ENCODE measurements at places on chromosomes 11 and 22. TPM values are rescaled to one million over a fixed set of nuclear protein-coding genes. Genes with fewer than 3 reads are reported as not detected.

Gene CPT1A
- total RNA-seq = 62.0 TPM

Gene SYNGR1
- total RNA-seq = 5.1 TPM

Gene MGAT3
- 2.5 TPM for total RNA-seq

Gene RIMBP3C
- not detected for total RNA-seq

Gene BIK
- total RNA-seq = not detected

Gene XKR3
- total RNA-seq = not detected

Gene CDC45
- 1.0 TPM for total RNA-seq

DNA sequence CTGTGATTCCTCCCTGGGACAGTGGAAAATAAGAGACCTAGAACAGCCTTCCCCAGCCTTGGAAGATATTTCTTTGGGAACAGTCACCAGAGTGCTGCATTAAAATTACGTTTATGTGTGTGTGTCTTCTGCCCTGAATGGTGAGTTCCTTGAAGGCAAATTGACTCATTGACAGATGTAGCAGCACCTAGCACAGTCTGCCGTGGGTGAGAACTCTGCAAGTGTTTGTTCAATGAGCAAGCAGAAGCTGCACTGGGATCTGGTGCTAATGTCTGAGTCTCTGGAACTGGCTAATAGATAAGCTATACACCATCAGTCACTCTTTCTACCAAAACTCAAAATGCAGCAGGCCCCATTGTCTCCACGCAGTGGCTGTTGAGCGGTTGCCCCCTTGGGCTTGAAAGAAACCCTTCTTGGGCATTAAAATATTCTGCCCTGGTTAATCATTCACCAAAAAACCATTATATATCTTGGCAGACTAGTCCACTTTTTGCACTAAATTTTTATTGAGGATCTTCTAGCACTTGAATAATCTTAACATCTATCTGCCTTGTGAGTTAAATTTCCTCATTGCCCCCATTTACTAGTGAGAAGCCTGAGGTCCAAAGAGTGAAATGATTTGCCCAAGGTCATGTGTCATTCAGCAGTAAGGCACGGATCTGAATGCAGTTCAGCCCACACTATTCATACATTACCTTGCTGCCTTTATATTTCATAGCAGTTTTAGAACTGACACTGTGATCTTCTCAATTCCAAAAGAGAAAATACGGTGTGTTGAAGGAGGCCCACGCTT is 87.8 kb upstream of the GALNT18 start:
- H3K4me1 ChIP-seq = no peaks in the 10 kb centered on the region
- no peak for DNase-seq
- H3K27ac ChIP-seq = no peak overlapping the region
- H3K27me3 ChIP-seq = no peaks in the 10 kb centered on the region
- no peaks in the 10 kb centered on the region for H3K36me3 ChIP-seq

DNA sequence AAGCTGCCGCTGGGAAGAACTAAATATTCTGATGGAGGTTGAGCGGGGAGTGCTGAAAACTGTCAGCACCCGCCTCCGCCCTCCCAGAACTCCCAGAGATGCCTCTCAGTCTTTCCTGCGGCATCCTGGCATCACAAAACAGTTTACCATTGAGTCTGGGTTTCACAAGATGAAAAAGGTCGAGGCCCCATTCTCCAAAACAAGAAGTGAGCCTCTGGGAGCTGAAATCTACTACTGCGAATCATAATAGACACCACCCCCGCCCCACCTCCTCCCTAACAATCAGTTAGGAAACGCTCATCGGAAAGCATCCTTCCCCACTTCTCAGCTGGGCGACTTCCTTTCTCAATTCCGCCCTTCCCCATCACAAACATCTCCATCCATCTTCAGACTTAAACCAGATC is 1.0 kb downstream of the SUN2 start:
- peak; percentile 69 for DNase-seq
- peak overlapping the region; percentile 96 for H3K27ac ChIP-seq
- peaks cover 16% of the 10 kb centered on the region for H3K36me3 ChIP-seq
- H3K4me3 ChIP-seq = peak overlapping the region; percentile 59
- H3K27me3 ChIP-seq = no peaks in the 10 kb centered on the region

DNA sequence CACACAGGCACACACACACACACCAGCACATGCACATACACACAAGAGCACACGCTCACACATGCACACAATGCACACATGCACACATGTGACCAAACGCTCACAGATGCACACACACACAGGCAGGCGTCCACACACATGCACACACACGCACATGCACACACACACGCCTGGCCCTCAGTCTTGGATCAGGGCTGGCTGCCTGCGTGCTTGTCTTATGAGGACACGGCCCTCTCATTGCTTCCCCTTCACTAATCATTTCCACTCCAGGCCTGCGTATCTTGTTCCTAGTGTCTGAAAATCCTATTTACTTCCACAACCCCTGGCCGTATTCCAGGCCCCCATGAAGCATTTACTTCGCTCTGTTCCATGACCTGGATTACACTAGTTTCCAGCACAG is 740.5 kb downstream of the BRD1 start:
- no peaks in the 10 kb centered on the region for H3K27me3 ChIP-seq
- no peak overlapping the region for H3K27ac ChIP-seq
- H3K4me3 ChIP-seq = no peak overlapping the region

- DNase-seq = no peak
- no peak overlapping the region for H3K4me3 ChIP-seq
- H3K27me3 ChIP-seq = no peaks in the 10 kb centered on the region
- no peak overlapping the region for H3K27ac ChIP-seq
These were observed 26.0 kb downstream of the CFAP300 start for GRCh38 chr11:102073253-102073652.

DNA sequence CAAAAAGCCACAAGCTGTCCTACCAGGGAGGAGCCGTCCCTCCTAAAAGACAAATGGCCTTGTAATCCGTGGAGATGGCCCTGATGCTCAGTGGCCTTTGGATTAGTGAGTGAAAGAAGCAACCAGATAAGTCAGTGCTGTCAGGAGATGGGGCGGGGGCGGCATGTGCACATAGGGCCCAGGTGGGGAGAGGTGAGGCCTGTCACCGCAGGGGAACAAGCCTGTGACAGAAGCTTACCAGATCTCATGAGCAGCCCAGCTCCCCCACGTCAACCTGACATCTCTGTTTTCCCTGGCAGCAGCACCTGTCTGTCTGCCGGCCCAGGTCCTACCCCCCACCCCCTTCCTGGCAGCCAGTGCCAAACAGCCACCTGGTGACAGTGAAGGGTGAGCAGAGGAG is 162.6 kb downstream of the BUD13 start:
- H3K27me3 ChIP-seq = no peaks in the 10 kb centered on the region
- no peak for DNase-seq
- no peaks in the 10 kb centered on the region for H3K4me1 ChIP-seq
- H3K4me3 ChIP-seq = no peak overlapping the region
- H3K27ac ChIP-seq = no peak overlapping the region

GRCh38 chr11:27616711-27617110 is 83.5 kb downstream of the BDNF start:
- H3K4me3 ChIP-seq = no peak overlapping the region
- no peak overlapping the region for H3K27ac ChIP-seq
- no peaks in the 10 kb centered on the region for H3K27me3 ChIP-seq
- no peaks in the 10 kb centered on the region for H3K36me3 ChIP-seq

DNA sequence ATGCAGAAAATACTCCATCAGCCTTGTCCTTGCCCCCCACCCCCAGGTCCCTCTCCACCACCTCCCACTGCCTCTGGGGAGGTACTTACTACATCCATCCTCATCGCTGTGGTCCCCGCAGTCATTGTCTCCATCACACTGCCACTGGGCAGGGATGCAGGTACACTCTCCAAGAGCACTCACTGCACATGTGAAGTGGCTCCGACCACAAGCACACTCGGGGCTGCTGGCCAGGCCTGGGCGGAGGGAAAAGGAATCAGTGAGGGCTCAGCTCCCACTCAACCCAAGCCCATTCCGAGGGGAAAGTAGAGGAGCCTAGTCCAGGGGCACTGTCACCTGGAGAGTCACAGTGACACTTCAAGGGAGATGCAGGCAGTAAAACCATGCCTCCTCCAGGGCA is 15.7 kb downstream of the LRP4 start:
- H3K36me3 ChIP-seq = no peaks in the 10 kb centered on the region
- no peak overlapping the region for H3K4me3 ChIP-seq
- no peaks in the 10 kb centered on the region for H3K27me3 ChIP-seq
- H3K27ac ChIP-seq = no peak overlapping the region
- no peak for DNase-seq
- H3K4me1 ChIP-seq = no peaks in the 10 kb centered on the region

DNA sequence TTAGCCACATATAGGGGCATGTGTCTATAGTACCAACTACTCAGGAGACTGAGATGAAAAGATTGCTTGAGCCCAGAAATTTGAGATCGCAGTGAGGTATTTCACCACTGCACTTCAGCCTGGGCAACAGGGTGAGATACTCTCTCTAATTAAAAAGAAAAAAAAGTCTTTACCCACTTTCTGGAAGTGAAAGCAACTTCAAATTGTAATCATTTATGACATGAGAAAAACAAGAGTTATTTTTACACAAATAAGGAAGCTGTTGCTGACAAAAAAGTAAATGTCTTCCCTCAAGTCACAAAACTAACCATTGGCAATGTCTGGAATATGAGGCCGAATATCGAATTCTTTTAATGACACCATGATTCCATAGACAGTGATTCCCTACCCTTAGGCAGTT is 71.4 kb downstream of the GLYATL1 start:
- H3K36me3 ChIP-seq = no peaks in the 10 kb centered on the region
- no peaks in the 10 kb centered on the region for H3K27me3 ChIP-seq
- no peak overlapping the region for H3K27ac ChIP-seq
- no peak overlapping the region for H3K4me3 ChIP-seq
- H3K4me1 ChIP-seq = no peaks in the 10 kb centered on the region

DNA sequence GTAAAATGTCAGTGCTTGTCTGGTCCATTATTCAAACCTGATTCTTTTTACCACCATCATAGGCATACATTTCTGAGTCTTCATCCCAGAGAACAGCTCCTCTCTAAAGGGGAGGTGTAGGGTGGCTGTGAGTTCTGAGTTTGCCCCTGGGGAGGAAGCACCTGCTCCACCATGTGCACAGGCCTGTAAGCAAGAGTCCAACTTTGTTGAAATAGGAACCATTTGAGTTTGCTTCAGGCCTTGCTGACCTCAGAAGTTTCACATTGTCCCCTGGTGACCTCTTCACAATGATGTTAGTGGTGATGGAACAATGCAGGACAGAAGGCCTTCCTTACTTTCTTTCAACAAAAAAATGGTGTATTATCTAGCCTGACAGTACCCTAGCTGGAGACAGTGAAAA is 54.6 kb upstream of the TOP3B start:
- no peaks in the 10 kb centered on the region for H3K4me1 ChIP-seq
- H3K36me3 ChIP-seq = no peaks in the 10 kb centered on the region
- no peak overlapping the region for H3K4me3 ChIP-seq
- DNase-seq = no peak

DNA sequence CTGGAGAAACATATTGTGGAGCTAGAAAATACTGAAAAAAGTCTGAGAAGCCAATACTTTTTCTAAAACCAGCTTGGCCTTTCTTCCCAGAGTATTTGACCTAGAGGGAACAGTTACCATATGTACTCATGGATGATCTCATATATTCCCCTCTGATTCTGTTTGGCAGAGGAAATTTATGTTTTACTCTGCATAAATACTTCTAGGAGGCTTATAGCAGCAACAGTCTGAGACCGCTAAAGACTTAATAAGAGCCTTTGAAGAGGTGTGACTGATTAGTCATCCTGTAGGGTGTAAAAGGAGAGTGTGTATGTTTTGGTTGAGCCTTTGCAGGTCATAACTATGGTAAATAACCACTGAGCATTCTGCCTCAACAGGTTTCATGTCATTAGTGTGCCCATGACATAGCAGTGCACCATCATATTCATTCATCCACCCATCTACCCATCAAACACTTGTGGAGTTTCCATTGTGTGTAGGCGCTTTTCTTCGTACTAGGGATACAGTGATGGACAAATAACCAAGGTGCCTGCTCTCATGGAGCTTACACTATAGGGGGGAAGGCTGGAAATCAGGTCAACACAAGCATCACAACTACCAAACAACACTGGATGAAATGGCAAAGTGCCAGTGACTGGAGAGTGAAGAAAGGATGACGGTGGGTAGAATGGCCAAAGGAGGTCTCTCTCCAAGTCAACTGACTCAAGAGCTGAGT is 44.5 kb downstream of the TRAF6 start:
- no peaks in the 10 kb centered on the region for H3K36me3 ChIP-seq
- no peak overlapping the region for H3K4me3 ChIP-seq
- no peak overlapping the region for H3K27ac ChIP-seq
- H3K4me1 ChIP-seq = peaks cover 4% of the 10 kb centered on the region
- DNase-seq = no peak
- no peaks in the 10 kb centered on the region for H3K27me3 ChIP-seq
